Muscle of leg (tissue), 16 donors: ENCODE measurements at places on chromosomes 13 and 19. TPM values are rescaled to one million over a fixed set of nuclear protein-coding genes. Genes with fewer than 3 reads are reported as not detected.

ZNF761 gene
- polyA plus RNA-seq = 7.8 TPM

- DNase-seq = no peak
These were observed 449.2 kb downstream of the TSHZ3 start for GRCh38 chr19:30900051-30900450.

GRCh38 chr13:46761866-46762265, 35.1 kb downstream of the ESD start:
- no peak for DNase-seq

DNA sequence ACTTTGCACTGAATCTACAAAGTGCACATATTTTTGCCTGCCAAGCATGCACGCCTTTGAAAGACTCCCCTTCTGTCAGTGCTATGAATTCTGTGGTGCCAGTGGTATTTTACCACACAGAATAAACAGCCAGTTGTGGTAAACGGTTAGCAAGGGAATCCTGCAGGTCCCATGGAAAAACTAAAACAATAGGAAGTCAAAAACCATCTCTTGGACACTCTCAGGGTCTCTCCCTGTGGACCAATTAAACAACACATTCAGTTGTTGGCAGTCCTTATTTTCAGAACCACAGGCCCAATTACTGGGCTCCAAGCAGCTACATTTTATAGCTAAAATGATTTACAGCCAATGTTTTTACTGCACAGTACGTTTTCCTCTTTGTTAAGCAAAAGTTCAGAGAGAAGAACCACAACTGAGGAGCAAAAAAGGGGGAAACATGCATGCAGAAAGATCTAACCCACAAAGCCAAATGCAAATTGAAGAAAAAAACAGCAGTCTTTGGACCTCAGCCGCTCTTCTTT, 116.9 kb downstream of the KCTD12 start:
- peak; percentile 78 for DNase-seq

- no peak for DNase-seq
These were observed 245.0 kb downstream of the MTUS2 start for GRCh38 chr13:29065142-29065541.
